ENCODE measurements at places on chromosomes 7 and 10.

- DNase-seq, result no peak
Observed at GRCh38 chr10:73262105-73262730, 9.8 kb upstream of the MRPS16 start.

DNA sequence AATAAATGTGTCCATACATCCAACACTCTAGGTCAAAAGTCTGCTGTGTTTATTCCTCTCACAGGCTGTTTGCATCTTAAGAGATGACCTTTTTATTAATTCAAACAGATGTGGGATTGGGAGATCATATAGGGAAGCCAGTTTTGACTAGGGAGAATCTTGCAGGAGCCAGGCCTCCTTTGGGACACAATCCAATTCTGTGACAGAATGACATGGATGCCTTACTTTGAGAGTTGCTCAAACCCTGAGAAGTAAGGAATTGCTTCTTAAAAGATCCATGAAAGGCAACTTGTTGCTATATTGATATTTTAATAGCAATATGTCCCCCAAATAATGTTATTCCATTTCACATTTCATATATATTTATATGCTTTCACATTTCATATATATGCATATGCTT, 53.5 kb upstream of the CACNB2 start:
- DNase-seq, result no peak

- DNase-seq, result no peak
Observed at GRCh38 chr7:1531979-1532455, 1.5 kb downstream of the MAFK start.

GRCh38 chr10:117656385-117657367, 114.1 kb downstream of the EMX2 start:
- no peak for DNase-seq

DNA sequence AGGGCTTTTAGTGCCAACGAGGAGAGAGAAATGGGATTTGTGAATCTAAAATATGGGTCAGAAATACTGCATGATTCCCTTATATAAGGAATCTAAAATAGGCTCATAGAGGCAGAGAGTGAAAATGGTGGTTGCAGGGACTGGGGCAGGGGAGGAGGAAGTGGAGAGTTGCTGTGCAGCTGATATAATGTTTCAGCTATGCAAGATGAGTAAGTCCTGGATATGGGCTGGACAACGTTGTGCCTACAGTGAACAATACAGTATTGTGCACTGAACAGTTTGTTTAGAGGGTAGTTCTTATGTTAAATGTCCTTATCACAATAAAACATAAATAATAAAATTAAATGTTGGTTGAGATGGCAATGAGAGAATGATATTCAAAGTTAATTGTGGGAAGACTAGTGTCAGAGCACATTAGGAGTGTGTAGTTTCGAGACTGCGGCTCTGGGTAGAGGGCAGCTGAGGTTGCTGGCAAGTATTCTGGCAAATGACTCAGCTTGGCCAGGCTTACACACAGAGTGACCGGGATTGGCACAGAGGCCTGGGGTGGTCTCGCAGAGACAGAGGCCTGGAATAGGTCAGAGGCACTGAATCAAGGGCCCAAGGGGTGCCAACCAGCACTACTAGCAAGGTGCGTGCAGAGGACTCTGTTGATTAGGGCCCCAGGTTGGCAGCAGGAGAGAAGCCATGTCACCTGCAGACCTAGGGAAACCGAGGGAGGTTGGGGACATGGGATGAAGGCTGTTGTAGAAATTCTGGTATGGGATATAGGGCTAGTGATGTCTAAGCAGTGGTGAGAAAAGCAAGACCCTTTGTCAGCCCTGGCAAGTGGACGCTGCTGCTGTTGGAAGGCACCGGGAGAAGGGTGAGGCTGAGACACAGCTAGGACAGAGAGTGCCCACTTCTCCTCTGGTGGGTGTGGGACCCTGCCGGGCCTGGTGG, 2.8 kb upstream of the DEPP1 start:
- DNase-seq, result no peak

DNA sequence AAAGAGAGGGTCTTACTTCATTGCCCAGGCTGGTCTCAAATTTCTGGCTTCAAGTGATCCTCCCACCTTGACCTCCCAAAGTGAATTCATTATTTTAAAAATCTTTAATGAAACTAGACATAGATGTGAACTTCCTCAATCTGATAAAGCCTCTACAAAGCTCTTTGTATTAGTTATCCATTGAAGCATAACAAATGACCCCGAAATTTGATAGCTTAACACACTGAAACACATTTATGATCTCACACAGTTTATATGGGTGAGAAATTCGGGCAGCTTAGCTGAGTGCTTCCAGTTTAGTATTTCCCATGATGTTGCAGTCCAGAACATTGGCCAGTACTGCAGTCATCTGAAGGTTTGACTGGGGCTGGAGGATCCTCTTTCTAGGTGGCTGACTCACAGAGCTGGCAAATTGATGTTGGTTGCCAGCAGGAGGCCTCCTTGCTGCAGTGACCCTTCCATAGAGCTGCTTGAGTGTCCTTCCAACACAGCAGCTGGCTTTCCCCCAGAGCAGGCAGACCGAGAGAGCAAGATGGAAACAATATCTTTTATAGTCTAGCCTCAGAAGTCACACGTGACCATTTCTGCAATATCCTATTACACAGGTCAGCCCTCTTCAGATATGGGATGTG, 16.6 kb upstream of the WNT8B start:
- DNase-seq, result no peak

GRCh38 chr10:78852466-78853240, 216.1 kb upstream of the ZMIZ1 start:
- no peak for DNase-seq

- DNase-seq, result no peak
Observed at GRCh38 chr7:123538189-123538714, 3.9 kb upstream of the IQUB start.

- DNase-seq, result no peak
Observed at GRCh38 chr7:40230101-40230500, 95.3 kb downstream of the SUGCT start.

- no peak for DNase-seq
Observed at GRCh38 chr10:23204773-23205172, 12.7 kb downstream of the PTF1A start.

- DNase-seq, result no peak
Observed at GRCh38 chr7:75945297-75946168, 30.6 kb downstream of the POR start.

GRCh38 chr7:92916770-92917224, 80.4 kb upstream of the CDK6 start:
- no peak for DNase-seq
